ENCODE measurements at places on chromosomes 12 and 14. TPM values are rescaled to one million over a fixed set of nuclear protein-coding genes. Genes with fewer than 3 reads are reported as not detected.

SIX4 gene
- 7.0 TPM for polyA plus RNA-seq

DNA sequence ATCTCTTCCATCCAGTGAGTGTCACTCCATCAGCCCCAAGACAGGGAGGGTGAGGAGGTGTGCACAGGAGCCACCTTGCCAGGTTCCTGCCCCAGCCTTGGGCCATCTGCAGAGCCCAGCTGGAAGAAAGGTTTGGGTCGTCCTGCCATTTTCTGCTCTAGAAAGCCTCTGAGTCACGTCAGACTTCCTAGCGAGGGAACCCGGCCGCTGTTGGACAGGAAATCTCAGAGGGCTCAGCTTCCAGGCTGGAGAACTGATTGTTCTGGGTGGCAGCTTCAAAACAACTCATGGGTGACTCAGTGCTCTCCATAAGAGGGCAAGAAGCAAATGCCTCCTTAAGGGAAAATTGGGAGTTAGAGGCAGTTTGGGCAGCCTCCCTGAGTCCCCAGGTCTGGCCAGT lies 16.6 kb downstream of the HIP1R start:
- DNase-seq: no peak

DNA sequence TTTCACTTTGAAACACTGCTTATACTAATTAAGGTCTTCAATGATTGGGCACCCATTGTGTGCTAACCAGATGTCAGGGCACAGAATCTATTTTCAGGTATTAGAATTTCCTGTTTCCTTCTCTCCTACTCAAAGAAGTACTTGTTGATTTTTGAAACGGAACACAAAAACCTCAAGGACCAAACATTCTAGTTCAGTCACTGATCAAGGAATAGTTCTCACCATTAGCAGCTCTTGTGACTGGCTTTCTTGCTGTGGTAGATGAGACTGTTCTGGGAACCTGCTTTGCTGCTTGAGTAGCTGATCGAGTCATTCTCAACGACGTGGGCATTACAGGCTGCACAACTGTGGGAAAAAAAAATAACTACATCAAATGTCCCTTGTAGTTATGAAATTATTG lies 11.0 kb downstream of the DLGAP5 start:
- DNase-seq: no peak

DNA sequence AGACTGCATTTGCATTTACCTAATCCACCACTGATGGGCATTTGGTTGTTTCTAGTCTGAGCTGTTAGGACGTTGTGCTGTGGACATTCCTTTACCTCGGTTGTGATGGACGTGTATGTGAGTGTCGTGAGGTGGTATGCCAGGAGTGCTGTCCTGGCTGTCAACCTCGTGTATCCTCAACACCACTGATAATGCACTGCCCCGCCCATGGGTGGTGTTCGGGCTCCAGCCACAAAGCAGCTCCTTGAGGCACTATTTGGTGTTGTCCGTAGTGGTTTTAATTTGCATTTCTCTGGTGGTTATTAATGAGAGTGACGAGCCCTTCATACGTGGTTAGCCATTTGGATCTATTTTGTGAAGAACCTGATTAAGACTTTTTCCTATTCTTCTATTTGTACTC lies 87.6 kb downstream of the PPP2R5C start:
- DNase-seq: no peak

DNA sequence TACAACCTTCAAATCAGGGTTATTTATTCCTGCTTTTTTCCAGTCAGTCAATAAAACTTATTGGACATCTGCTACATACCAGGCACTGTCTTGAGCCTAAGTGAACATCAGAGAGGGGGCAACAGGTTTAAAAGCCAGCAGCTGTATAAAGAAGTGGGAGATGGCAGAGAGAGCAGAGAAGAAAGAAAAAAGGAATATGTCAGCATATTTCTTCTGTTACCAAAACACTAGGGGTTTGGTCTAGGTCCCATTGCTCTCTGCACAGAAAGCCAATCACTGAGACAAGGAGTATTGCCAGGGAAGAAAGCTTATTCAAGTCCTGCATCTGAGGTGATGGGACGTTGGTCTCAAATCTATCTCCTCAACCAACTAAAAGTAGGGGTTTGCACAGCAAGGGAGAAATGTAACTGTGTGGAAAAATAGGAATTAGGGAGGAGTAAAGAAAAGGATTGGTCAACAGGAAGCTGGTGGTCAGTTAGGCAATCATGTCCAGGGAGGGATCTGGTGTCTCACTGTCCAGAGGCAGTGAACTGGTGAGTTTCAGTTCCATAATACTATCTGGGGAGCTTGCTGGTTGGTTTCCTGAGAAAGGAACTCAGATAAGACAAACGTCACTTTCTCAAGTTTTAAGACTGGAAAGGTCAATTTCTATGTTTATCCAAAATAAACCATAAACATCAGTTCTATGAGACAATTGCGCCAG lies 107.5 kb downstream of the PHLDA1 start:
- no peak for DNase-seq

Measured in left renal pelvis (tissue), 4 donors.